ENCODE measurements at places on chromosomes 5 and 9. TPM values are rescaled to one million over a fixed set of nuclear protein-coding genes. Genes with fewer than 3 reads are reported as not detected.
A peak's percentile ranks its signal among the peaks of the same experiment; 100 is the strongest.

IL31RA gene
- total RNA-seq, result not detected

PPIC gene
- 38.7 TPM for total RNA-seq

YIPF5 gene
- 111 TPM for total RNA-seq

ACOT12 gene
- total RNA-seq, result not detected

FCN1 gene
- not detected for total RNA-seq

DNA sequence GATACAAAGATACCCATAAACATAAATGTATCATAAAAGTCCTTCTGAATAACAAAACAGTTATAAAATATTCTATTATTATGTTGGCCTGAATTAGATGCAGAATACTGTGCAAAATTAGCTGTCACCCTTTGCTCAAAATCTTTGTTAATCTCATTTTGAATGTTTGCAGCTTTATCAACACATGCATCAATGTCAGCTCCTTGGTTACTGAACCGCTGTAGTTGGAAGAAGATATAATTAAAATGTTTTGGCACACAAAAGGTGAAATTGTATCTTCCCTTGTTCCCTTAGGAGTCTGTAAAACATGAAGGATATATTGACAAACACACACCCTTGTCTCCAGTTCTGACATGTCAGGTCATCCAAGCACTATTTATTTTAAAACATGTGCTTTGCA, 146.3 kb upstream of the POU5F2 start:
- no peak for DNase-seq

DNA sequence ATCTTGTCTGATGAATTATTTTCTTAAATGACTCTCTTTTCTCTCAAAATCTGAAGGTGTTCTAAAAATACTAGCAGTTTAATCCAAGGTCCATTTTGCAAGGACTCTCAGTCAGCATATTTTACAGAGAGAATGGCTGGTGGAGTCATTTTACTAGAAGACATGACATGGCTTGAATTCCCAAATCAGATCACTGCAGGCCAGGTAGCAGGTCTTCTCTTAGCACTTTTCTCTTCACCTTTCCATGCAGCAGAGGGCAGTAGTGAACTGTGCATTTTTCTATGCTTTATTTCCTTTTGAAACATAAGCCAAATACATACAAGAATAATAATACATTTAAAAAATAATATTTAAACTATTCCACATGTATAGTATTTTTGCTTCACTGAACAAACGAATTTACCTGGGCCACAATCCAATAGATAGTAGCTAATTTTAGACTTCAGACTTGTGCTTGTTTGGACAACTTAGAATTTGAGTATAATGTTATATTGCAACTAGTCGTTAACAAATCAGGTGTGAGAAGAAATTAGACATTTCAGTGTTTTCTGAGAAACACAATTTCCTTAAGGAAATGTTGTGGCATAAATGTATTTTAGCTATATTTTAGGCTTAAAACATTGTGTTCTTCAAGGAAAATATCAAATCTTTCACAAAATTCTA, 289.4 kb upstream of the DAB2 start:
- DNase-seq, result peak; percentile 13

DNA sequence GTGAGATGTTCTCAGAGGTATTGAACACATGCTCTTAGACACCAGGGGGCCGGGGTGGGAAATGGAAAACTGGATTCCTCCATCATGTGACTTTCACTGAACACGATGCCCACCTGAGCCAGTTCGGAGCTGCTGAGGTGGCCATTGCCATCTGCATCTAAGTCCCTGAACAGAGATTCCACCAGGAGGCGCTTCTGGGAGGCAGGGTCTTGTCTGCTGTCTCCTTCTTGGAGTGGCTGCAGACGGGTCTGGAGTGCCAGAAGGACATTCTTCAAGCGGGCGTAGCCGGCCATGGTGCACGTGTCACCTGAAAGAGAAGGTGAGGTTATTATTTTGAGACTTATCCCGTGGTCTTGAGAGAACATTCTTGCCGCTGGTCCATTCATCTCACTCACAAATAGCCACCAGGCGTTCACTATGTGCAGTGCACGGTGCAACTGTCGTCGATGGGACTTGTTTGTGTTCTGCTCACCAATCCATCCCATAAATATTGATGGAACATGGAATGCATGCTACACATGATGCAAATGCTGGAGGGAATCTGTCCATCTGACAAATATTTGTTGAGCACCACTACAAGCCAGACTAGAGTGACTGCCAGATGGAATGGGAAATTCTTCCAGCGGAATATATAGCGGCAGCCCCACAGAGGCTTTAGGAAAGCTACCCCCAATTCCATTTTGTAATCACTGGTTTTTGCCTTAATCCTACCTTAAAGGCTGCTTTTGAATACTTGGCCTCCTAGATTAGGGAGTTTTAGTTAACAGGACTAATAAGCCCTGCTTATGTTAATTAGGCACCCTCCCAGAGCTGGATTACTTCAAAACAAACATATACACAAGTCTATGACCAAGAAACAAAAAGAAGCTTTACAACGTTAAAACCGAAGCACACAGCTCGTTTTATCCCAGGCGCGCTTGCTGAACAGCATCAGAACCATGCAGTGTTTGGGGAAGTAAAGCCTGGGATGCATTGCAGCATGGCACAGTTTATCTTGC, 264.8 kb downstream of the HSPA4 start:
- peak; percentile 11 for DNase-seq
